ENCODE measurements at places on chromosomes 7 and 10.

GRCh38 chr10:104938031-104938430 is 296.9 kb downstream of the SORCS3 start:
- DNase-seq: no peak

- DNase-seq: no peak
Measured at GRCh38 chr7:22400936-22401553, 44.1 kb upstream of the RAPGEF5 start.

- no peak for DNase-seq
Measured at GRCh38 chr7:20510573-20510900, 104.9 kb upstream of the ABCB5 start.

GRCh38 chr10:48449501-48450232 is 143.2 kb downstream of the MAPK8 start:
- DNase-seq: no peak

DNA sequence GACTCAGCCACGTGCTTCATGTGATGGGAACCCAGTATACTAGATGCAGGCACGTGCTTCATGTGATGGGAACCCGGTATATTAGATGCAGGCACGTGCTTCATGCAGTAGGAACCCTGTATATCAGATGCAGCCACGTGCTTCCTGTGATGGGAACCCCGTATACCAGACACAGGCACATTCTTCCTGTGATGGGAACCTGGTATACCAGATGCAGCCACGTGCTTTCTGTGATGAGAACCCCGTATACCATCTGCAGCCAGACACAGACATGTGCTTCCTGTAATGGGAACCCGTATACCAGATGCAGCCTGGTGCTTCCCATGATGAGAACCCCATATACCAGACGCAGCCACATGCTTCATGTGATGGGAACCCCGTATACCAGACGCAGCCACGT is 44.0 kb downstream of the MGMT start:
- DNase-seq: no peak

GRCh38 chr10:60139798-60140566 is 233.6 kb upstream of the CCDC6 start:
- no peak for DNase-seq
